ENCODE measurements at places on chromosomes 5 and 9.

GRCh38 chr5:54159153-54159892, 151.1 kb downstream of the ARL15 start:
- DNase-seq, result peak; percentile 25

GRCh38 chr5:160289356-160289651, 23.1 kb downstream of the CCNJL start:
- DNase-seq, result no peak

DNA sequence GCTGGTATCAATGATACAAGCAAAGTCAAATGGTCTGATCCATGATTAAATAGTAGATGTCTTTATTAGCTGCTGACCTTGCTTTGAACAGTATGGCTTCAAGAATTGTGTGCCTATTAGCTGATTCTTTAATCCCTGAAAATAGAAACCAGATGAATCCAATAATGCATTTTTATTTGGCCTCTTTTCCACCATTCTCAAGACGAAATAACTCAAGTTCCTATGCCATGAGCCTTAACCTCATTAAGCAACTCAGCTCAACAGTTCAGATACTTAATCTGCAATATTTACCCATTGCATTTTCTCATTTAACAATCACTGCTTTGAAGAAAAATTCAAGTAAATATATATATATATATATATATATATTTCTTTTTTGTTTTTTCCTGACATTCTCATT, 588.6 kb upstream of the MEF2C start:
- peak; percentile 37 for DNase-seq

GRCh38 chr9:96688187-96688586, 33.1 kb upstream of the PRXL2C start:
- DNase-seq, result no peak

DNA sequence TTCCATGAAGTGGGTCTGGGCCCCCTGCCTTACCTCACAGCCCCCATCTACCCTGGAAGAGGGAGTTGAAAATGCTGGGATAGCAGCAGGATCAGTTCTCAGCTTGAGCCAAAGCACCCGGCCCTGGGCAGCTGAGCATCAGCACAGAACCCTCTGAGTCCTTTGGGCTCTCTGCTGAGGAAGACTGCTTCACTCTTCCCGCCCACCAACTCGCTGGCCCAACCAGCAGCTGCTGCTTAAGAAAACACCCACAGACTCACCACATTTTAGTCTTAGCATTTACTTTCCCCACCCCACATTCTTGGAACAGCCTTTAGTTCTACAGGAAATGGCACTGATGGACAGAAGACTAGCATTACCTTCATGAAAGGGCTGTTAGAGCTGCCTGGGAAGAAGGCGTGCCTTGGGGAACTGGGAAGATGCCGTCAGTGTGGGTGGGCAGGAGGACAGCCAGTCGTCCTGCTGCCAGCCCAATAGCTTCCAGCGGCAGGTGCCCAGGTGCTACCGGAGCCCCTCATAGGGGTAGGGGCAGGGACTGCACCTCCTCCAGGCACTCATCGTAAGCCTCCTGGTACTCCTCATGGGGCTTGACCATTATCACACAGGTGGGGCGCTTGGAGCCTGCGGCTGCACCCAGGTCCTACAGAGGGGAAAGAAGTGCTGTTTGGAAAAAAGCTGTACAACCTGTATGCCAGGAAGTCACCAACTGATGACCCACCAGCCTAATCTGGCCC, 4.3 kb downstream of the NHP2 start:
- DNase-seq, result no peak

DNA sequence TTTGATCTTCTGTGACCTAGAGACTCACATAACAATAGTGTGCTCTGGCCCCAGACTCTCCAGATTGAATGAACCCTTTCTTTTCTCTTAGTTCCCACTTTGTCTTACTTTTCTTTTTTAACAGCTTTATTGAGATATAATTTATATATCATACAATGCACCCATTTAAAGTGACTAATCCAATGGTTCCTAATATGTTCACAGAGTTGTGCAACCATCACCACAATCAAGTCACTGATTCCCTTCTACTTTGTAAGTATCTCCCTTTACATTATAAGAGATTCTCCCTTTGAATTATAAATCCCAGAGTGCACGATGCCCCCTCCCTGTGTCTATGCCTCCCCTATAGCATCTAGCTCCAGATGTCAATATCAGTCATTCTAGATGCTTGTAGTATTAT, 172.4 kb downstream of the HINT1 start:
- DNase-seq, result no peak

DNA sequence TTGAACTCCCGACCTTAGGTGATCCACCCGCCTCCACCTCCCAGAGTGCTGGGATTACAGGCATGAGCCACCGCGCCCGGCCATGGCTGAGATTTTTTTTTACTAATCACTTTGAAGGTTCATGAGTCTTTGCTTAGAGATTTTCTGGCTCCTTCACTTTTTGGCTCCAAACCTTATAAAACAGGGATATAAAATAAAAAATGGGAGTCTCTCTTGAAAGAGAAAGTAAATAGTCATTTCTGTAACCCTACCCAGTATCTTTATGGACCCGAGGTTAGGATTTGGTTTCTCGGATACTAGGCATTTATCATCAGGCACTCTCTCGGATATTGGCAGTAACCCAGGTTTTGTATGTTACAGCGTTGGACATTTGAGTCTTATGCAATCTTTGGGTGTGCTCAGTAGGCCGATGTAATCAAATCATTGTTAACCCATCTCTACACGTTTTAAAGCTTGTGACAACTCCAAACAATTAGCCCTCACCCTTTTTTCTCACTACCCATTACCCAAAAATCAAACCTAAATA, 25.3 kb downstream of the STXBP1 start:
- DNase-seq, result peak; percentile 67

DNA sequence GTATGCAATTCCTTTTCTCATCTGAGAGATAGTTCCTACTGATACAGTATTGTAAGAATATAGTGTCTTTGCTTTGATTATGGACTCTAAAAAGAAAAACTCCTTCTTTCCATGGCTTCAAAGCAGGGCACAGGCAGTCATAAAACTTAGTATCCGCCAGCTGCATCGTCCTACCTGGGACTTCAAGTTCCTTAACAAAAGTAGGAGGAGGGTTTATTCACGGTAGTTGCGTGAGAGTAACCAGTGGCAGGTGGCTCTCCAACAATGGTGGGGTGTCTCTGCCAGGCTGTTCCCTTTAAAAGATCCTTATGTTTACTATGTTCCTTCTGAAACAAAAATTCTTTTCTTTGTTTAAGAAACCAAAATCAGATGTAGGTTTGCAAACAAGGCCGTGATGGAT, 173.5 kb upstream of the DMAC1 start:
- DNase-seq, result no peak

DNA sequence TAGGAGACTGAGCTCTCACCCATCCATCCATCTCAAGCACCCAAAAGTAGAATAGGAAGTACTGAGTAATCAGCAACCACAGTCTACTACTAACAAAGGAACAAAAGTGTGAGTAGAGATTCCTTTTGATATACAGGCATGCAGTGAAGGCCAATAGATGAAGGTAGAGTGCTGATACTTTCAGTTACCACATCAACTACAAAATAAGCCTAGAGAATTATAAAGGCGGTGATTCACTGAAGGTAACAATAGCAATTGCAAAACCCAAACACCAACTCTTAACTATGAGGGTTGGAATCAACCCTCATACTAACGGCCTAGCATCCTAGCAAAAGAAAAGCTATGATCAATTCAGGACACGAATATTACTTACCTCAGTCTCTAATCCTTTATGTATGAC, 992.6 kb downstream of the DNAH5 start:
- DNase-seq, result no peak

DNA sequence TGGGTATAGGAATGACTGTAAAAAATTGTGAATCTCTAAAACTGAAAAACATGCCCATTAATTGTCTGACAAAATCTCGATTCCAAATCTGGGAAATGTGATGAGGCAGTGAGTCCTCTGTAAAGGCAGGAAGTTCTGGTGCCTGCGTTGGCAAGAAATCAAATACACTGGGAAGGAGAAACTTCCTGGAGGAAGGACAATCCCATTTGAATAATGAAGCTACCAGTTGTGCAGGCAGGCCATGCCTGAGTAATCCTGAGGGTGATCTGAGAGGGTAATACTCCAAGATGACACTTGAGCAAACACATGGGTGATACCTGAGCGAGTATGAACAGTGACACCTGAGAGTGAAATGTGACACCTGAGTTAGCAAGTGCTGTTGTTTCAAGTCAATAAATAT, 49.7 kb downstream of the KIF24 start:
- DNase-seq, result no peak

DNA sequence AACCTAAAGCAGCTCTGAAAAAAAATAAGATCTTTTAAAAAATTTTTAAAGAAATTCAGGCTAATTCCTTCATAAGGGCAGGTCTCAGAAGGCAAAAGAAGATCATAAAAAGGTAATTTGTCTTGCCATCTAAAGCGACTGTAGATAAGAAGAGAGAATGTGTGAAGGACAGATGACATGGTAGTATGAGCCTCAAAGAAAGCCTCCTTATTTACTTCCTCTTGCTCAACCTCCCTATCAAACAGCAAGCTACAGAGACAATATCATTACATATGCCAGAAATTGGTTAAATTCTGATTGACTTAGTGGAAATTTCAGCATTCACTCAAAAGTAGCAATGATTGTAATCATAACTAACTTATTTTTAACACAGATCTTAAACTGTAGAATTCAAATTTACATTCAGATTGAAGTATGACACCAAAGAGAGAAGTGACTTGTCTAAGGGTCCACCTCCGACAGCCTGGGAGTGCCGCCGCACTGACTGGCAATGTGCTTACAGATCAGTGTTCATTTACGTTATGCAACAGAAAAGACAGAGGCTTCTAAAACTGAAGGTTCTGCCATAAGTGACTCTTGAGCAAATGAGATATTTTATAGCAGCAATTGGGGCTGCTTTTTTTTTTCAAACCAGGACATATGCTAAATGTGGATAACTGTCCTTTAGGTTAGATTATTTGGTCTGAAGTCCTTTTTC, 132.0 kb downstream of the CEMIP2 start:
- DNase-seq, result no peak

DNA sequence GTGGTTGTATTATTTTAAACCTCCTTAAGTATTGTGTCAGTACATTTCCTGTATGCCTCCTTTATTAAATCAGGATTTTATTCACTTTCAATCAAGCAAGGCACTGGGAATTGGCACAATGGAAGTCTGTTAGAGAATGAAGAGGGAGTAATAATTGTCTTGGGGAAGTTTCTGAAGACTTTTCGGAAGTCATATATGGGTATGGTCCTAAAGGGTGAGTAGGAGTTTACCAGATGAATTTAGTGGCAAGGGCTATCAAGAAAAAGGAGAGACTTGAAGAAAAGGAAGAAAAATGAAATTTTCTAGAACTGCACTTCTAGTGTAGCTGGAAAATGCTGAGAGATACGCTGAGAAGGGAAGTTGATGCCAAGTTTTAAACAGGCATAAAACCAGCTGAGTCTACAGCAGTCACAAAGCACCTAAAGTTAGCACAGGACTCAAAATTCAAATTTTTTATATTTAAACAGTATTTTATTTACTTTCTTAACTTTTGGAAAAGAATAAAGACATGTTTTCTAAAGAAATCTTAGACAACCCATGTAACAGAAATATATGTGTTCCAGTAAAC, 184.9 kb downstream of the SMC2 start:
- no peak for DNase-seq

GRCh38 chr5:167835146-167835545, 456.3 kb upstream of the WWC1 start:
- DNase-seq, result no peak

DNA sequence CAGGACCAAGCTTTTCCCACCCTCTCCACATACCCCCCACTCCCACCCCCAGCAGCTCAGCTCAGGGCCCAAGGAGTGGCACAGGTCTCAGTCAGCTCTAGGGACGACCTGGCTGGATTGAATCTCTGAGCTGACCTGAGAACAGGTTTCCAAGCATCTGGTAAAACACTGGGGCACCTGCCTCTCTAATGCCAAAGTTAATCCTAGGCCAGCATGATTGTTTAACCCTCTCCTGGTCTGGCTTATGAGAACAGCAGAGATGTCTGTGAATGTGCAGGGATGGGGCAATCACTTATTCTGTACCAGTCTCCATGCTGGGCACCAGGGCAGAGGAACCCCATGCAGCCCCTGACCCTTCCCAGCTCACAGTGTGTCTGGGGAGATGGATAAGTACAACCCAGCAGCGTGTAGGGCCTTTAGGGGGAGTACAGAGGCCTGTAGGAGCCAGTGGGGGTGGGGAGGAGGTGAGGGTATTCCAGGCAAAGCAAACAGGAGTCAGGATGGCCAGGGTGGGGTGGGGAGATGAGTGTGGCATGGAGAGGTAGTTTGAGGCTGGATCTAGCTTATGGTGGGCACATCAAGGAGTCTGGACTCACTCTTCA, 678 bp upstream of the KIF12 start:
- no peak for DNase-seq

GRCh38 chr5:95734187-95734586, 3.1 kb downstream of the RHOBTB3 start:
- peak; percentile 8 for DNase-seq

DNA sequence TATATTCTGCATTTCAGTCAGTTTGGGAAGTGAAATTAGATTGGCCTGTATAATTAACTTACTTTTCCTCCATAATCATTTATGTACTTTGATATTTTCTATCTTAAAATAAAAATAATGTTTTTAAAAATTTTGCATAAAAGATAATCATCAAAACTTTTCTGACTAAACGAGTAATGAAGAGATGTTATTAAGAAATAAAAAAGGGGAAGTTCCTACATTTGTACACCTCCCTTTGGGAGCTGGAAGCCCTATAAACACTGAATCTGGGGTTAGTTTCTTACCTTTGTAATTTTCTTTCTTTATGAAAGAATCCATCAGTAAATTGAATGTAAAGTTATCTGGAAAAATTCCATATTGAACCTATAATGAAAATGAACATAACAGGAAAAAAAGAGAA, 86.2 kb downstream of the MRPS27 start:
- no peak for DNase-seq

DNA sequence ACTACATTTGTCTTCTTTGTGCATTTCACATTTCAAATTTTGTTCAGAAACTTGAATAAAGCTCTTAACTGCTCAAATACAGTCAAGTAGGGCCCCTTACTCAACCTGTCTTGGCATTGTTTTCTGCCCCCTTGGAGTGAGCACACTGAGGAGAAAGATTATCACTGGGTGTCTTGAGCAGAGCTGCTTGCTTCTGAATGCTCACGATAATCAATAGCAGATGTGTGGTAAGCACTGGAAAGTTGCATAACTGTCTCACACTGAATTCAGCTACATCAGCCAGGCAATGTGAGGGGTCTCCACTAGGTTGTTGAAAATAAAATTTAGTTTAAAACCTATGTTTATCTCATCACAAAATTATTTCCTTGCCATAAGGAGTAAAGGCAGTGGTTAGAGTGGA, 7.8 kb upstream of the TNFAIP8 start:
- peak; percentile 55 for DNase-seq

GRCh38 chr5:181161534-181162175, 14.3 kb downstream of the OR2V2 start:
- no peak for DNase-seq

DNA sequence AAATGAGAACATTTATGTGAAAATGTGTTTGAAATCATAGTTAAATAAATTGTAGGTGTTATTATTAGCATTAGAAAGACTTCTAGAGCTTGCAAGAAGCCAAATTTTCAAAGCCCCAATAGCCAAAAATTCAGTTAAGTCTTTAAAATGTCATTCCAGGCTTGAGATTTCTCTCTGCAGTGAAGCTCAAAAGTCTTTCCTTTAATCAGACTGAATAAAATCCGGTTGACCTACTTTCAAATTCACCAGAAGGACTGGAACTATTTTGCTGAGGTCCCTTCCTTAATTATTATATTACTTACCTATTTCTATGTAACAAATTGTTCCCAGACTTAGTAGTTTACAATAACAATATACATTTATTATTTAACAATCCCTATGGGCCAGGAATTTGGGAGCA, 112.2 kb upstream of the TRPM3 start:
- no peak for DNase-seq

GRCh38 chr5:67983251-67984110, 232.1 kb upstream of the PIK3R1 start:
- peak; percentile 88 for DNase-seq
